Activated CD8-positive, alpha-beta memory T cell treated with anti-CD3 and anti-CD28 coated beads for 1 hour (primary cell): ENCODE measurements at places on chromosomes 1 and 21.

DNA sequence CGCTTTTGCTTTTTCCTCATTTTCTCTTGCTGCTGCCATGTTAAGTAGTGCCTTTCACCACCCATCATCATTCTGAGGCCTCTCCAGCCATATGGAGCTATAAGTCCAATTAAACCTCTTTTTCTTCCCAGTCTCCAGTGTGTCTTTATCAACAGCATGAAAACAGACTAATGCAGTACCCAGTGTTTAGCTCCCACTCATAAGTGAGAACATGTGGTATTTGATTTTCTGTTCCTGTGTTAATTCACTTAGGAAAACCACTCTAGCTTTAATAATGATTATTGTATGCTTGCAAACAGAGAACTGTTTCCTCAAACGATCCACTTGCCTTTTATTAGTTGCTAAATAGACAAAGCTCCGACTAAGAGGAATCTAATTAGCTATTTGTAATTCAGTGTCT is 43.3 kb downstream of the IL23R start:
- DNase-seq = no peak

DNA sequence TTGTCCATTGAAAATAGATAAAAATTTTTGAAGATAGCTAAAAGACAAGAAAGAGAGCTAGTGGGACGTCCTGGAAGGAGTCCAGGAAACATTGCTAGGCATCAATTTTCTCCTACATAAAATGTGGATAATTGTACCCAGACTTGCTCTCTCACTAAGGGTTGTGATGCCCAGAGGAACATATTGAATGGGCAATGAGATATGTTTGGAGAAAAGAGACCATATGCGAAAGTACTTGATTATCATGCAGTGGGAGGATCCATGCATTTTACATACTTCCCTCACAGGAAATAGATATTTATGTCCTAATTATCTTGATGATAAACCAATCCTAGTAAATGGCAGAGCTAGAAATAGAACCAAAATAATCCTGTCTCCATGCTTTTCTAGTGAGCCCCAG is 108.4 kb upstream of the TNR start:
- DNase-seq = no peak

DNA sequence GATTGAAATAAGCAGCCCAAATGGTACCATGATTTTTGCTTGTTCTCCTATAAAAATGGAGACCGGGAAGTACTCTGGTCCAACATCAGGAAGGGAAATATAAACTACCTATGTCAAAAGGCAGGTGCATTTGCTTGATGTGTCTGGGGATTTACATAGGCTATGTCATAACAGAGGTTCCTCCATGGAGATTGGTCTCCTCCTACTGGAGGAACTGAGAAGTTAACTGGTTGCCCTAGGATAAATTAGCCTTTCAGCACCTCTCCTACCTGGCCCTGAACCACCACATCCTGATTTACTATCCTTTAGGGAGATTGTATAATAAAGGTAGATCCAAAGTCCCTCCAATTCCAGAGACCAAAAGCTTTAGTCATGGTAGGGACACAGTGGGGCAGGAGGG is 1109.3 kb upstream of the B3GALT2 start:
- DNase-seq = no peak

DNA sequence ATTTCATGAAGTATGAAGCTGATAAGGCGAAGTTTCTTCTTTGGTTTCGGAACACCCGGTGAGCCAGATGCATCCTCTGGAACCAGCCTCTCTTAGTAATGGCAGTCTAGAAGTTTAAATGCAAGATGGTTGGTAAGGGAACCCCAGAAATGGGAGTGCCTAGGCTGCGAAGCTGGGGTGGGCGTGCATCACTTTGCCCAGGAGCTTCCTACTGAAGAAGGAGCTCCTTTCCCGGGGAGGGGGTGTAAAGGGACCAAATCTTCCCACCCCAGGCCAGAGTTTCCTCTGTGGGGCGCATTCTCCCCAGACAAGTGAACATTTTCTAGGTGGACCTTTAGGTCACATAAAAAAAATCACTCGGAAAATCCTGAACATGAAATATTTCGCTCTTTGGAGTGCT is 4.4 kb downstream of the TFF2 start:
- DNase-seq = no peak

- no peak for DNase-seq
These were observed 137.6 kb downstream of the CLIC6 start for GRCh38 chr21:34806423-34806822.
